Putamen (tissue), 1 donor: ENCODE measurements at places on chromosomes 13 and 19.

DNA sequence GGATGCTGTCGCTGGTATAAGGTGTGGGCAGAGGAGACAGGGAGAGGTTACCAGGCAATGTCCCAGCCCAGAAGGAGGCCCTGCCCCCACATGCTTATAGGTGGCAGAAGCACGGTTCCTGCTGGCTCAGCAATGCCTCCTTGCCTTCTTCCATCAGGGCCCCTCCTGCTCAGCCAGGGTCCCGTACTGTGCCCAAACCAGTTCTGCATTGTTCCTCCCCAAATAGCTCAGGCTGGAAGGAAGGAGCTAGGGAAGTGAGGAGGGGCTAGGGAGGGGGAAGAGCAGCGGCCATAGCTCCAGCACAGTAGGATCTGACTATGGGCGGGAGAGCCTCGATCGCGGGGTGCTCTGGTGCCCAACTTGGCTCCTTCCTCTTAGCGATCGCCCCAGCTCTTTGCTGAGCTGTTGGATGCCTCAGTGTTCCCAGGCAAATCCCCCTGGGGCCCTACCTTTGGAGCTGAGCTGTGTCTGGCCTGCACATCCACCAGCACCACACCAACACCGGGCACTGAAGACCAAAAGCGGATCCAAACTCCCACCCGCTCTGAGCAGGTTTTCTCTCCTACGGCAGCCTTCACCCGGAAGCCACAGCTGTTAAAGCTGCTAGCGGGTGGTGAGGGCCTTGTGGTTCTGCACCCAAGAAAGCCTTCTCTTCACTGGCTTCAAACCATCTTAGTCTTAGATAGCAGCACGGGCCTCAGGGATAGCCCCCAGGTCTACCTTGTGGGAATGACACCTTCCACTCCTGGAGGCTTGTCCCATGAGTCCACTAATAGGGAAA, 32.1 kb upstream of the PEPD start:
- no peak for DNase-seq

- DNase-seq = no peak
Observed at GRCh38 chr13:82713687-82714405, 1168.4 kb downstream of the SLITRK1 start.

DNA sequence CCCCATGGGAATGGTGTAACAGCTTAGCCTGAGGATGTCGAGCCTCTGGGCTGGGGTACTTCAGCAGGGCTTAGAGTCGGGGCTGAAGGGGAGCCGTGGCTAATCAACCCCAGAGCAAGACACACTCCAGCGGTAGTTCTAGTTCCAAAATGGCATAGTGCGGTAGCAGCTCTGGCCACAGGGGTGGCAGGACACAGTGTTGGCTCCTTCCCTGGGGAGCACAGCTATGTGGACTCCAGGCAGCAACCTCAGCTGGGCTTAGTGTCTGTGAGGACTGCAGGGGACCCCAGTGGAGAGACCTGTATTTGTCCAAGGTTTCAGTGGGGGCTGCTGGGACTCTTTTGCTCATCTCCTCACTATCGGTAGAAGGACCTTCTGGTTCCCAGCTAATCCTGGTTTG, 70.8 kb upstream of the PCDH20 start:
- no peak for DNase-seq

- no peak for DNase-seq
Observed at GRCh38 chr13:45296259-45296658, 44.7 kb downstream of the TPT1 start.

- DNase-seq = no peak
Observed at GRCh38 chr13:92592757-92593156, 633.9 kb upstream of the GPC6 start.

DNA sequence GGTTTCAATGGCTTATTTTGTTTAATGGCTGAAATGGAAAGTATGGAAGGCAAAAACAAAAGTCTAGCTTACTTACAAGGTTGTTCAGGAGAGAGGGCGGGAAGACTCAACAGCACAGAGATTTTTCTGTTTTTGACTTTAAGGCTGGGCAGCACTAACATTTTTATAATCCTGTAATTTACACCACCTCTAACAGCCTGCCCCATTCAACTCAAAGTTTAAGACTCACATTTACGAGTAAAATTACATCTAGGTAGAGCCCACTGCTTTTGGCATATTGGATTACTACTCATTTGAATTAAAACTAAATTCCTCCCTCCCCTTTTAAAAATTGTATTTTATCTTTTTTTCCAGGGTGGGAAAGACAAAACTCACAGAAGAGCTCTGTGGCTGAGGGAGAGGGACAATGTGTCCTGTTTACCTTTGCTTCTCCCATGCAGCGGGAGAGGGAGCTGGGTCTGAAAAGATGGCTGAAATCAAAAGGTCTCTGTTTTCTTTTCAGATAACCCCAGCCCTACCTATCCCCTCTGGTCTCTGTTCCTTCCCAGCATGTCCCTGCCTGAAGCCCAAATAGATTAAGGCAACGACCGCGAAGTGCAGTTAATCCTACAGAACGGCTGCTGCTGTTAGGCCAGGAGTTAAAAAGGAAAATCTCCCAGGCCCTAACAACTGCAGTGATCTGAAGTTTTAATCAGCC, 6.6 kb downstream of the EFNB2 start:
- no peak for DNase-seq

GRCh38 chr19:4732680-4733114, 9.1 kb upstream of the DPP9 start:
- DNase-seq = peak; percentile 46
